ENCODE measurements at places on chromosomes 16 and 17. TPM values are rescaled to one million over a fixed set of nuclear protein-coding genes. Genes with fewer than 3 reads are reported as not detected.

DNA sequence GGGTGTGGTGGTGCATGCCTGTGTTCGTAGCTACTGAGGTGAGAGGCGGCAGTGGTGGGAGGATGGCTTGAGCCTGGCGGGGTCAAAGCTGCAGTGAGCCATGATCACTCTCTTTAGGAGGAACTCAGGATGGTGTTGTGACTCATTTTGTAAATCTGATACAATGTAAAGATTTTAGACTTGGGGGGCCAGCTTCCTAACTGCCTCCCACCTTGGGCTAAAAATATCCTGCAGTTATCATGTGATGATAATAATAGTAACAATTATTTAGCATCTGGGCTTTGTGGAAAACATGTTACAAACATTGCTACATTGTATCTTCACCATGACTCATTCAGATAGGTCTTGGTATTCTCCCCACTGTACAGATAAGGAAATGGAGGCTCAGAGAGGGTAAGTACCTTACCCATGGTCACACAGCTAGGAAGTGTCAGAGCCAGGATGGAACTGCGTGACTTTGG is 7.4 kb downstream of the CTNS start:
- no peak for DNase-seq

The TNP2 gene
- polyA plus RNA-seq = not detected

- DNase-seq = no peak
Observed at GRCh38 chr17:202501-202951, 21.1 kb upstream of the DOC2B start.

DNA sequence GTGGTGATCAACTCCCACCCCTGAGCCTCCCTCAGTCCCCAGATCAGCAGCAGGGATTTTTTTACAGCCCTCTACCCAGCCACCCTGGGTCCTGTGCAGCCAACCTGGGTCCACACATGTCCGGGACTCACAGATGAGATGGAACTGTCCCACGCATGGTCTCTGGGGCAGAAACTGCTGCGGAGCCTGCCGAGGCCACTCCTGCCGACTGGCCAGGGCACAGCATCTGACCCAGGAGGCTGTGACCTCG is 48.0 kb upstream of the ZCCHC14 start:
- no peak for DNase-seq

The CD300E gene
- not detected for polyA plus RNA-seq

The RAP1GAP2 gene
- polyA plus RNA-seq = 0.74 TPM

DNA sequence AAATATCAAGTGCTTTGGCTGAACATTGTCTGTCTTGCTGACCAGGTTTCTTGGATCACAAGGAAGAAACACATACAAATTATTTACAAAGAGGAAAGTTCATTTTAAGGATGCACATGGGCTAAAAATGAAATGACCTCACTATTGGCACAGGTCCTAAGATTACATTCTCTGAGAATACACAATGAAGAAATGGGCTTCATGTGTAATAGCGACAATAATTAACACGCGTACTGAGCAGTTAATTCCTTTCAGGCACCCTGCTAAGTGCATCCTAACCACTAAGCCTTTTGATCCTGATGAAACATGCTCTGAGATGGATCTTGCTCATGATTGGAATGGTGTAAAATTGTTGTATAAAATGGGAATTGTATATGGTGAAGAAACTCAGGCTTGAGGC is 429.0 kb downstream of the HS3ST4 start:
- DNase-seq = no peak

- peak; percentile 9 for DNase-seq
Observed at GRCh38 chr17:16158714-16159113, 56.6 kb downstream of the NCOR1 start.

- no peak for DNase-seq
Observed at GRCh38 chr16:53094013-53094630, 39.3 kb downstream of the CHD9 start.
